Progenitor cell of endocrine pancreas (in vitro differentiated cells): ENCODE measurements at places on chromosomes 13 and 19. TPM values are rescaled to one million over a fixed set of nuclear protein-coding genes. Genes with fewer than 3 reads are reported as not detected.

The KCNN4 gene
- total RNA-seq: 0.31 and 0.34 TPM in 2 replicates

GRCh38 chr13:40178130-40178529 lies 488.3 kb downstream of the FOXO1 start:
- peaks cover 32% of the 10 kb centered on the region for H3K27me3 ChIP-seq
- H3K36me3 ChIP-seq: no peaks in the 10 kb centered on the region
- no peak for DNase-seq

DNA sequence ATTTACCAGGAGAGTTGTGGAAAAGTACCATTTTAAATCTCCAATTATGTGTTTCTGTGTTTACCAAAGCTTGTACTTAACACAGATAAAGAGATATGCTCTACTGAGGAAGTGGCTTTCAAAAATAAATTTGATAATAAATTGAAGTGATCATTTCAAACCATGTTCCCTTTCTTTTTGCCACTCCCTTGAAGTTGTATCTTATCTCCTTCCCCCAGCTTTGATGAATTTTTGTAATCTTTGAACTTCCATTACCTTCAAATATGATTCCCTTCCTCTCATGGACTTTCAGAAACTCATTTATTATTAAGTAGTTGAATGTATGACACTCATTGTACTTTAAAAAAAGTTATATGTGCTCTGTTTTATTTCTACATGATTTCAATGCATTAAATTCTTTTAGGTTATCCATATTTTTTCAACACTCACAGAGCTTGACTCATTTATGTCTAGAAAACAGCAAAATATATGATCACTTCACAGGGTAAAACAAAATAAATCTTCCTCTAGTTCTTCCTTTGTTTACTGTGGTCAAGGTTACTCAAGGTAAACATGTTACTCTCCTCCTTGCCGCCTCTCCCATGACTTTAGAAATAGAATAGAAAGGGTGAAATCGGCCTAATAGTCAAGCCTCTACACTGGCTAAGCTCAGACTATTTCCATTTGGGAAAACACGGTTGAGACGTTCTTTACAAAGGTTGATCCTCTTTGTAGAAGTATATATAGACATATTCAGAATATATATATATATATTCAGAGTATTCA lies 251.2 kb upstream of the SPRY2 start:
- H3K4me1 ChIP-seq: peaks cover 5% of the 10 kb centered on the region
- no peak overlapping the region for H3K27ac ChIP-seq
- H3K4me3 ChIP-seq: no peak overlapping the region
- no peak for DNase-seq
- H3K36me3 ChIP-seq: no peaks in the 10 kb centered on the region

DNA sequence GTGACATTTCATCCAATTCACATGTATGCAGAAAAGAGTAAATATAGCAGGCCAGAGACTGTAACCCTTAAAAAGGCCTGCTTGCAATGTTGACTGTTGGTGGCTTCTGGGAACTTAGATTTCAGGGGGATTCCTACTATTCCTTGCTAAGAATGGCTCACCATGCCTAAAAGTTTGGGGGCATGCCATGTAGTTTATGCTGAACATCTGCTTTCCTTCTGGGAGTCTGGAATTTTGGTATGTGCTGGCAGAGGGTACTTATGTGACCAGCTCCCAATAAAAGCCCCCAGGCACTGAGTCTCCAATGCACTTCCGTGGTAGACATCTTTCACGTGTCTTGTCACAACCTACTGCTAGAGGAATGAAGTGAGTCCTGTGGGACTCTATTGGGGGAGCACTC lies 88.4 kb upstream of the PCDH8 start:
- H3K36me3 ChIP-seq: no peaks in the 10 kb centered on the region
- no peak overlapping the region for H3K4me3 ChIP-seq
- no peak overlapping the region for H3K27ac ChIP-seq
- H3K4me1 ChIP-seq: peaks cover 8% of the 10 kb centered on the region
